ENCODE measurements at places on chromosomes 12 and 14.

- H3K27ac ChIP-seq = no peak overlapping the region
- H3K27me3 ChIP-seq = no peaks in the 10 kb centered on the region
- H3K4me3 ChIP-seq = no peak overlapping the region
- no peaks in the 10 kb centered on the region for H3K4me1 ChIP-seq
- no peak for DNase-seq
Observed at GRCh38 chr14:55383541-55384140, 28.0 kb downstream of the ATG14 start.

GRCh38 chr12:66049538-66050282 is 80.8 kb downstream of the LLPH start:
- no peak for DNase-seq
- no peaks in the 10 kb centered on the region for H3K36me3 ChIP-seq
- H3K27me3 ChIP-seq = no peaks in the 10 kb centered on the region
- no peak overlapping the region for H3K27ac ChIP-seq
- H3K4me3 ChIP-seq = no peak overlapping the region

DNA sequence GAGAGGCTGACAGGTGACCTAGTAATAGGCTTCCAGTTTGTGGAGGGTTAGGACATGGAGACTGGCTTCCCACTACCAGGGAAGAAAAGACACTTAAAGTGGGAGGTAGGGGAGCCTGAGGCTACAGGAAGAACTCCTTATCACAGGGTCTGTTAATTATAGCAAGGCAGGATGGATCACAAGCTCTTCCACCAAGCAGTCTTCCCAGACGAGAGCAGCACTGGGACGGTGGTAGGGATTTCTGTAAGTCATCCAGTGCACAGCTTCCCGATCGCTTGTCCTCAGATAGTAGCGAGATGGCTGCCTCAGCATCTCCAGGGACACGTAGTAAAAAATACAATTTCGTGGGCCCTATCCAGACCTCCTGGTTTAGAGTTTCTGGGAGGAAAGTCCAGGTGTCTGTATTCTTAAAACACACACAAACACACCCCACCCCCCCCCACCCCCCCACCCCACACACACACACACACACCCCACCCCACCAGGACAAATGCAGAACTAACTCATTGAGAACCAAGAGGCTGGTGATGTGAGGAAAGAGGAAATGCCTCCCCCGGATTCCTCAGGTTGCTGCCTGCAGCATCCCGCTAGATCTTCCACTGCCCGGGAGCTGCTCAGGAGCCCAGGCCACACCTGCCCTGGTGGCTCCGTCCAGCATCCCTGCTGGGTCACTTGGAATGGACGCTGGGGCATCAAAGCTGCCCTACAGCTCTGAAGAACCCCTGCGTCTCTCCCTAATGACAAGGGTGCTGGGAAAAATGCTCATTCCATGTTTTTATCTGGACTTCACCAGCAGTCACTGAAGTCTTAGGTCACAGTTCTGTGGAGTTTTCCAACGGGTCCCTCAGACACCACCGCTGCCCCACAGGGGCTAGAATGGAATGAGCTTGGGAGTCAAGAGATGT is 307.2 kb downstream of the CACNA1C start:
- peaks cover 13% of the 10 kb centered on the region for H3K27me3 ChIP-seq
- no peak for DNase-seq
- H3K27ac ChIP-seq = no peak overlapping the region
- H3K4me1 ChIP-seq = peaks cover 19% of the 10 kb centered on the region
- no peaks in the 10 kb centered on the region for H3K36me3 ChIP-seq
- no peak overlapping the region for H3K4me3 ChIP-seq

GRCh38 chr14:61925043-61925442 is 162.8 kb downstream of the SNAPC1 start:
- H3K4me1 ChIP-seq = peaks cover under 1% of the 10 kb centered on the region
- H3K4me3 ChIP-seq = no peak overlapping the region
- no peak overlapping the region for H3K27ac ChIP-seq
- H3K27me3 ChIP-seq = peaks cover 3% of the 10 kb centered on the region

- DNase-seq = no peak
- no peaks in the 10 kb centered on the region for H3K4me1 ChIP-seq
- no peak overlapping the region for H3K4me3 ChIP-seq
- H3K27ac ChIP-seq = no peak overlapping the region
- peaks cover 2% of the 10 kb centered on the region for H3K27me3 ChIP-seq
Observed at GRCh38 chr14:60565211-60565610, 56.3 kb downstream of the SIX6 start.

DNA sequence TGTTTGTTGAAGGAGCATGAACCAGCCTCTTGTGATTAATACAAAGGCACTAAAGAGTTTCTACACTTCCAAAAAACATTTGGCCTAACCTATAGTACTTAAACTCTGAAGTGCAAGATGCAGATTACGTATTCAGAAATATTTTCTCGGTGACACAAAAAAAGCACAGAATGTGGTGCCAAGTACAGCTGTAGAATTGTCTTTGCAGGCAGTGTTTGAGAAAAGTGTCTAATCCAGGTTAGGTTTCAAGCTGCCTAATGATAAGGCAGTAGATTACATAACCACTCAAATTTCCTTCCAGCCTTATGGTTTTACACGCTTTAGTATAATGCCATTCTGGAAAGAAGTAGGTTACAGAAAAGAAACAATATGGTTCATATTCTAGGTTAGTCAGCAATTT is 205.2 kb downstream of the KLHL28 start:
- H3K27me3 ChIP-seq = no peaks in the 10 kb centered on the region
- no peak overlapping the region for H3K4me3 ChIP-seq
- no peak overlapping the region for H3K27ac ChIP-seq
- H3K36me3 ChIP-seq = no peaks in the 10 kb centered on the region
- H3K4me1 ChIP-seq = no peaks in the 10 kb centered on the region
- DNase-seq = no peak

DNA sequence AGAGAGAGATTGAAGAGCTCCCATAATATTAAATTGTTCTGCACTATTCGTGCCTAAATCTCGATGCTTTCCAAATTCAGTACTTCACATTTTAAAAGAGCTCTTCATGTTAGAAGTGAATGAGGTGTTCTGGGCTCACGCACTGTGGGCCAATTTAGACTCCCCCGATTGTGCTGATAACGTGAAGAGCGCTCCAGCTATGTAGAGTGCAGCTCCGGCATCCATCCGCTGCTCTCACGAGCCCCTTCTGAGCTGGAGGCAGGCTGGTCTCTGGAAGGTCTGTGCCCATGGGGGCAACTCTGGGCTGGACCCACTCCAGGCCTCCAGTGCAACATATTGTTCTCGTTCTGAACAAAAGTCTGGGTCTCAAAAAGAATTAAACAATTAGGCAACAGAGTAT is 692.6 kb downstream of the VRK1 start:
- H3K27ac ChIP-seq = no peak overlapping the region
- peaks cover 2% of the 10 kb centered on the region for H3K36me3 ChIP-seq
- no peaks in the 10 kb centered on the region for H3K4me1 ChIP-seq
- H3K27me3 ChIP-seq = no peaks in the 10 kb centered on the region
- no peak overlapping the region for H3K4me3 ChIP-seq

- H3K27me3 ChIP-seq = peaks cover 3% of the 10 kb centered on the region
- no peaks in the 10 kb centered on the region for H3K4me1 ChIP-seq
- no peak for DNase-seq
- no peak overlapping the region for H3K27ac ChIP-seq
Observed at GRCh38 chr12:21800011-21800410, 25.5 kb upstream of the KCNJ8 start.

- H3K27me3 ChIP-seq = peaks cover 5% of the 10 kb centered on the region
- no peak overlapping the region for H3K27ac ChIP-seq
- H3K4me1 ChIP-seq = peaks cover 8% of the 10 kb centered on the region
- peak; percentile 70 for DNase-seq
- H3K36me3 ChIP-seq = no peaks in the 10 kb centered on the region
- no peak overlapping the region for H3K4me3 ChIP-seq
Observed at GRCh38 chr12:109428037-109428629, 49.0 kb downstream of the KCTD10 start.

DNA sequence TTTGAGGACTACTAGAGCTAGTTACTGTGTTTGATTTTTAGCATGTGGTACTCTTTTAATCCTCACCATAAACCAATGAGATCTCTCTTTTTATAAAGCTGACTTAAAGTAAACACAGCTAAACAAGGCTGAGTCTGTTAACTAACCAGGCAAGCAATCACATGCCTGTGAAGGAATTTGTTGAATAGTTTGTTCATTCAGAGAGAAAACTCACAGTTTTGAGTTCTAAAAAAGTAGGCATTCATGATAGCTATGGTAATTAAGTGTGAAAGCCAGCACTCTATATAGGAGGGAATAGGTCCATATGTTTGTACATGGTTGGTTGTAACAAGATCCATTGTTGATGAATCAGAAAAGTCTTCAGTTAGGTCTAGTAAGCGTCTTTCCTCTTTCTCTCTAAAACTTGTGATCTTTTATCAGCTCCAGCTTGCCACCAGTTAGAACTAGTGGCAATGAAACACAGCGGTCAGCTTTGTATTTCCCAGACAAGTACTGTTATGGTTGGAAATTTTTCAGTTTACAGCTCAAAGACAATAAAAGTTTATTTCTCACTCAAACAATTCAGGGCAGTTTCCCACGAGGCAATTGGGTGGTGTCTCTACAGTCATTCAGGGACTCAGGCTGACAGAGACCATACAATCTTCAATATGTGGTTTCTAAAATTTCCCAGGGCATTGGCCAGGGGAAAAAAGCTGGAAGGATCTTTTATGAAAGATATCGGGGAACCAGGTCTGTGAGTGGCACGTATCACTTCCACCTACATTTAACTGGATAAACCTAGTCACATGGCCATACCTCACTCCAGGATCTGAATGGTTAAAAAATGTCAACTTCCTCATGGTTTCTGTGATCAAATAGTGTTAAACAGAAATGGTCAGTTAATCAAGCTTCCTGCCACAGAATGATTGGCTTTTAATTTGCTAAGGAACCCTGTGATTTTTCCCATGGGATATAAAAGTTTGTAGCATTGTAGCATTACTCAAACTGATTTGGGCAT is 203.1 kb downstream of the KIF21A start:
- no peak for DNase-seq
- H3K27me3 ChIP-seq = no peaks in the 10 kb centered on the region
- no peak overlapping the region for H3K27ac ChIP-seq
- H3K4me3 ChIP-seq = no peak overlapping the region
- no peaks in the 10 kb centered on the region for H3K36me3 ChIP-seq
- no peaks in the 10 kb centered on the region for H3K4me1 ChIP-seq

GRCh38 chr12:115866909-115867525 is 410.5 kb downstream of the MED13L start:
- H3K27ac ChIP-seq = no peak overlapping the region
- H3K27me3 ChIP-seq = peaks cover 9% of the 10 kb centered on the region
- H3K36me3 ChIP-seq = no peaks in the 10 kb centered on the region
- H3K4me3 ChIP-seq = no peak overlapping the region
- H3K4me1 ChIP-seq = no peaks in the 10 kb centered on the region
- no peak for DNase-seq

- no peak overlapping the region for H3K27ac ChIP-seq
- no peaks in the 10 kb centered on the region for H3K4me1 ChIP-seq
- no peak overlapping the region for H3K4me3 ChIP-seq
- DNase-seq = no peak
Observed at GRCh38 chr12:6241495-6241894, 41.3 kb downstream of the CD9 start.

GRCh38 chr14:45434221-45434620 is 181.2 kb upstream of the MIS18BP1 start:
- DNase-seq = no peak
- H3K36me3 ChIP-seq = no peaks in the 10 kb centered on the region
- no peak overlapping the region for H3K27ac ChIP-seq
- H3K27me3 ChIP-seq = peaks cover 2% of the 10 kb centered on the region
- no peak overlapping the region for H3K4me3 ChIP-seq

- DNase-seq = no peak
- H3K4me3 ChIP-seq = peak overlapping the region; percentile 32
- no peak overlapping the region for H3K27ac ChIP-seq
- H3K27me3 ChIP-seq = peaks cover 5% of the 10 kb centered on the region
- peaks cover 5% of the 10 kb centered on the region for H3K4me1 ChIP-seq
Observed at GRCh38 chr12:84911271-84912197, 1.1 kb downstream of the SLC6A15 start.

- H3K36me3 ChIP-seq = no peaks in the 10 kb centered on the region
- no peak overlapping the region for H3K27ac ChIP-seq
- H3K27me3 ChIP-seq = no peaks in the 10 kb centered on the region
- H3K4me3 ChIP-seq = no peak overlapping the region
Observed at GRCh38 chr14:102491786-102492530, 17.6 kb downstream of the ANKRD9 start.

- peaks cover 29% of the 10 kb centered on the region for H3K36me3 ChIP-seq
- no peaks in the 10 kb centered on the region for H3K27me3 ChIP-seq
- H3K4me1 ChIP-seq = peaks cover 33% of the 10 kb centered on the region
- no peak overlapping the region for H3K4me3 ChIP-seq
Observed at GRCh38 chr12:121814429-121815119, 10.8 kb downstream of the SETD1B start.

GRCh38 chr12:122457627-122458026 is 35.2 kb upstream of the CLIP1 start:
- H3K27me3 ChIP-seq = no peaks in the 10 kb centered on the region
- H3K27ac ChIP-seq = no peak overlapping the region
- peaks cover 16% of the 10 kb centered on the region for H3K4me1 ChIP-seq
- H3K36me3 ChIP-seq = no peaks in the 10 kb centered on the region
- no peak for DNase-seq

- H3K36me3 ChIP-seq = peaks cover 15% of the 10 kb centered on the region
- no peak for DNase-seq
- no peak overlapping the region for H3K4me3 ChIP-seq
Observed at GRCh38 chr12:31089072-31089471, 15.4 kb downstream of the DDX11 start.

DNA sequence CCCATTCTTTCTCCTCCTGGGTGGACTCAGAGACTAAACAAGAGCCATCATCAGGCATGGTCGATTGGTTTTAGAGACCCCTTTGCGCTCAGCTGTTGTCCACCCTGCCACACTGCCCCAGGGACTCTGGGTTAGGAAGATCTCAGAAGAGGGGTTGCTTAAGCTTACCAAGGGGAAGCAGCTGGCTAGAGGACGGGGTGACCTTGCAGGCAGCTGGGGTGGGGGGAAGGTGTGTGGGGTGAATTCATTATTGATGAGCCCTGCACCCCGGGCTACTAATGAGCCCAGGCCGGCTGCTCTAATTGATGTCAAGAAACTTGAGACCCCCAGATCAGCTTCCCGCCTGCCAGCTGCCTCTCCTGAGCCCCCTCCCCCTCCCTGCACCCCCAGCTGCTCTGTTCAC is 8.7 kb upstream of the ZNF385A start:
- no peaks in the 10 kb centered on the region for H3K27me3 ChIP-seq
- H3K4me3 ChIP-seq = no peak overlapping the region
- DNase-seq = no peak
- H3K4me1 ChIP-seq = peaks cover 26% of the 10 kb centered on the region

GRCh38 chr12:64797156-64797555 is 27.3 kb upstream of the TBC1D30 start:
- H3K4me1 ChIP-seq = no peaks in the 10 kb centered on the region
- H3K27me3 ChIP-seq = peaks cover 20% of the 10 kb centered on the region
- no peak overlapping the region for H3K4me3 ChIP-seq
- no peak for DNase-seq
- H3K27ac ChIP-seq = no peak overlapping the region

GRCh38 chr14:93719256-93719655 is 69.0 kb downstream of the PRIMA1 start:
- H3K27me3 ChIP-seq = peaks cover 8% of the 10 kb centered on the region
- no peaks in the 10 kb centered on the region for H3K4me1 ChIP-seq
- H3K4me3 ChIP-seq = no peak overlapping the region
- H3K36me3 ChIP-seq = no peaks in the 10 kb centered on the region
- no peak overlapping the region for H3K27ac ChIP-seq

- peaks cover 6% of the 10 kb centered on the region for H3K27me3 ChIP-seq
- H3K27ac ChIP-seq = no peak overlapping the region
- no peak for DNase-seq
- no peak overlapping the region for H3K4me3 ChIP-seq
- peaks cover 4% of the 10 kb centered on the region for H3K36me3 ChIP-seq
- no peaks in the 10 kb centered on the region for H3K4me1 ChIP-seq
Observed at GRCh38 chr12:71602761-71603577, 60.7 kb downstream of the ZFC3H1 start.
